ENCODE measurements at places on chromosomes 4 and X.

DNA sequence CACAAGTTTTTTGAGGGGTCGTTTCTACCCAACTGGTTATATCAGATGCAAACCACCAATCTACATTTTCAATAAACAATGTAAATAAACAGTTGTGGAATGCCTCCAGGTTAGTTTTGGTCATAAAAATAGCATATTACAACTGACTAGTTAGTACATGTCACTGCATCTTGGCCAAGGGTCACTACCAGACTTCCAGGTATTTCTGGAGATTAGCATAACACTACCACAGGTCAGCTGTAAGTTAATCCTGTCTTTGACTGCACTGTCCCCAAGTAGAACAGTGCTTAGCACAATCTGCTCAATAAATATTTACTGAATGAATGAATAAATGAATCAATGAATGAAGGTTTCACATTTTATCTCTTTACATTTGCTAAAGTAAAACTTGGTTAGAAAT, 64.4 kb downstream of the TBC1D19 start:
- no peak for DNase-seq

- no peak for DNase-seq
Observed at GRCh38 chr4:81776794-81777193, 305.1 kb upstream of the RASGEF1B start.

GRCh38 chr4:78650106-78651024, 98.8 kb downstream of the ANXA3 start:
- DNase-seq: no peak

DNA sequence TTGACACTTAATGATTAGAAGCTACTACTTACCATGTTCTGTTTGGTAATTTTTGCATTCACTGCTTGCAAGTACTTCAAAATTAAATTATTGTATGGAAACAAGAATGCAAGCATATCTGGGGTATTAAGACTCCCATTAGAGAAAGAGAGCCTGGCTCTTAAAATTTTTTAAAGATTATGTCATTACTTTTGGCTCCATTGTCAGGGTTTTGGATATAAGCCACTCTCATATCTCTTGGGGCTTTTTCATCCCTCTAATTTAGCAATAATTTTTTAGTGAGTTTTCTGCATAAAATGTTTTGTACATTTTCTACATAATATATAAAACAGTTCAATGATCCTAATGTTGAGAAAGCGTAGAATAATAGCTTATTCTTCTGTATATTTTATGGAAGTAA, 49.4 kb downstream of the SLC9A6 start:
- no peak for DNase-seq

DNA sequence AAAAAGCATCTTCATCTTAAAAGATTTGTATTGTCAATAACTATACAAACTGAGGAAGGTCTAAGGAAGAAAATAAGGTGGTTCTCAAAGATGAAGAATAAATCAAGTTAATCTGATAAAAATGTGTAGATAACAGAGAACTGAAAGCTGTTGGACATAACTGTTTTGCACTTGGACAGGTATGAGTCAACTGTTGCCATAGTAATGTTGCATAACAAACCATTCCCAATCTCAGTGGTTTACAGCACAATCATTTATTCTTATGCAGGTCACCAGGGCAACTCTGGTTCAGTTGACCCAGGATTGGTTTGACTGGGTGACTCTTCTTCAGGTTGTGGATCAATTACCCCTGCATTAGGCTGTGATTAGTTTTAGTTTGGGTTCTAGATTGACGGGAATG, 2197.7 kb downstream of the ARAP2 start:
- DNase-seq: no peak

DNA sequence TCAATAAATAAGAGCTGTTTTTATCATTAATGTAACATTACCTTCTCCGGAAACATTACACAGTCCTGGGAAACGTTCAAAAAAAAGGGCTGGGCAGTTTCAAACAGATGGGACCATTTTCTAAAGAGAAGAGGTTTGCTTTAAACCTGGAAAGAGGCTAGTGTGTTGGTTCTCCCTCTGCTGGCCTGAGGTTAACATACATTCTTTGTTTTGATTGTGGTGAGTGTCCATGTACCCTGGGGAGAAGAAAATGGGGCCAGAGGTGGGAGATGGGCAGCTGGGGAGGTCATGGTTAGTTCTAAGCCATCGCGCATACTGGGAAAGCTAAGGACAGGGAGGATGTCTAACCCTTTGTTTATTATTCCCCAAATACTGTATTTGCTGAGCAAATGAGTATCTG, 194.7 kb downstream of the CPEB2 start:
- DNase-seq: no peak

DNA sequence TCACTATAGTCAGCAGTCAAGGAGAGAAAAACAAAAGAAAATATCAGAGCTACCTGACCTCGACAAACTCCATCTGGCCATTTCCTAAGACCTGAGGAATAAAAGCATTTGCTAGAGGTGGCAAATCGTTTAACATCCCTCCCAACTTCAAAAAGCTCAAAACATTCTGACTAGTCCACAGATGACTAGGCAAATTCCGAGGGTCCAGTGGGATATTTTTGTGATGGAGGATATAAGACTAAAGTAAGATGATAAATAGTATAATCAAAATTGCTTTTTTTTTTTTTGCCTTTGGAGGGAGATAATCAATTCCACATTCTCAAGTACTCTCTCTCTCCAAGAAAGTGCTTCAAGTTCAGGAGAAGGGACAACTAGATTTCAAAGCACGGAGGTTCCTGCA, 119.1 kb upstream of the ETNPPL start:
- no peak for DNase-seq

- DNase-seq: no peak
Observed at GRCh38 chr4:103008875-103009729, 10.4 kb downstream of the SLC9B1 start.

DNA sequence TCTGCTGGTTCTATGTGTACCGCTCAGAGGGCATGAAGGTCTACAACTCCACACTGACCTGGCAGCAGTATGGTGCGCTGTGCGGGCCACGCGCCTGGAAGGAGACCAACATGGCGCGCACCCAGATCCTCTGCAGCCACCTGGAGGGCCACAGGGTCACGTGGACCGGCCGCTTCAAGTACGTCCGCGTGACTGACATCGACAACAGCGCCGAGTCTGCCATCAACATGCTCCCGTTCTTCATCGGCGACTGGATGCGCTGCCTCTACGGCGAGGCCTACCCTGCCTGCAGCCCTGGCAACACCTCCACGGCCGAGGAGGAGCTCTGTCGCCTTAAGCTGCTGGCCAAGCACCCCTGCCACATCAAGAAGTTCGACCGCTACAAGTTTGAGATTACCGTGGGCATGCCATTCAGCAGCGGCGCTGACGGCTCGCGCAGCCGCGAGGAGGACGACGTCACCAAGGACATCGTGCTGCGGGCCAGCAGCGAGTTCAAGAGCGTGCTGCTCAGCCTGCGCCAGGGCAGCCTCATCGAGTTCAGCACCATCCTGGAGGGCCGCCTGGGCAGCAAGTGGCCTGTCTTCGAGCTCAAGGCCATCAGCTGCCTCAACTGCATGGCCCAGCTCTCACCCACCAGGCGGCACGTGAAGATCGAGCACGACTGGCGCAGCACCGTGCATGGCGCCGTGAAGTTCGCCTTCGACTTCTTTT, 32.2 kb downstream of the WFS1 start:
- no peak for DNase-seq

GRCh38 chrX:144681501-144681900, 565.8 kb upstream of the SPANXN1 start:
- DNase-seq: no peak

DNA sequence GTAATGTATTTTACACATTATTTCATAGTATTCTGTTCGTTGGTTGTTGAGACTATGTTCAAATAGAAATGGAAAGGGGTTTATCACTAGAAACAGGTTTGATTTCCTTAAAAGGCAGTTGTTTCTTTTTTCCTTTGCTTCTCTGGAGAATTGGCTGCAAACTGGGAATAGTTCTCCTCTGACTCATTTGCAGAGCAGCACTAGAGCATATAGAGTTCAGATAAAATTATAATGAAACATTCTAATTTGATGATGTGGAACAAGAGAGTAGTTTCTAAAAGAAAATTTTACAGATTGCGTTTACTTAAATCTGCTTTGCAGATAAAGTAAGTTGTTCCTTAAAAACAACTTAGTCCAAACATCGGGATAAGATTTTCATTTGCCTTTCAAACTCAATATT, 29.7 kb downstream of the SYNPO2 start:
- DNase-seq: no peak

DNA sequence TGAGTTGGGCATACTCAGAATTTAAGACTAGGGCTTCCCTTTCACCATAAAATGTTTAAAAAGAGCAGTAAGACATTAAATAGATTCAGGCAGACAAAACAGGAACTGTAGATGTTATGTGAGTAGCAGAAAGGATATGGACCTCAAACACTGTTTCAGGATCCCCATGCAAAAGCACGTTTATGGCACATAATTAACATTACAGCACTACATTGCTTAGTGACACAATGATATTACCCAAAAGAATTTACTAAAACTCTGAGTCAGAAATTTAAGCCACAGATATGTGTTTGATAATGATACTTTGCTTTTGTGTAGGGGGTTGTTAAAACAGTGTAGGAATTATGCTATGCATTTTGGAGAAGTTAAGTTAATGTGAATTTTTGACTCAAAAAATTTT, 266.3 kb downstream of the PDGFC start:
- DNase-seq: no peak

DNA sequence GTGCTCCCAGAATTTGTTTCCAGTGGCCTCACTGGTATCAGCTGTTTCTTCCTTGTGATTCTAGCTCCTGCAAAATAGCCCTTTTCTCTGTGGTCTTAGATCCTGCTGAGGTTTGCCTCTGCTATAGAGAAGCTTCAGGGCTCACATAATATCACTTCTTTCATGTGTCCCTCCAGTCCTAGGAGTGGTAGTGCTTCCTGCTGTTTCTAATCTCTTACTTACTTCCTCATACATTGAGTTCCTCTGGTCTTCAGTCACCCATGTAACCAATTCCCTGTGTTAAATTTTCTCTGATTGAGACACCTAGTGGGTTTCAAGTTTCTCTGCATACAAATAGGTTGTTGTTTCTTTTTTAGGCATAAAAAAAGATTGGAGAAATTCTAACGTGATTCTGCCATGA, 1567.9 kb downstream of the ARAP2 start:
- DNase-seq: no peak

- DNase-seq: no peak
Observed at GRCh38 chrX:39907964-39908661, 189.6 kb downstream of the BCOR start.

DNA sequence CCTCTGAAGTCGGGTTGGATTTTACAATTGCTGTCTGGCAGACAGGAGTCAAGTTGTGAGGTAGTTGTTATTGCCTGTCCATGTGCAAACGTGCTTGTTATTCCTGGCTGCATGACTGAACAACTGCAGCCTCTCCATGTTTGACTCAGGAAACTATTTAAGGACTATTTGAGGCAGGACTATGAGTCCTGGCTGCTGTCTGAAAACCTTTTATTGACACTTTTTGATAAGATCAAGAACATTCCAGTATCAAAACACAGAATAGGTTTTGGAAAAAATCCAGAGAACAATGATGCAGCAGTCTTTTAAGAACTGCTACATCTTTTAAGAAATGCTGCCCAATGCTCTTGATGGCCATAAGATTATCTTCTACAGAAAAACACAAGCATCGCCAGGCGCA, 10.0 kb upstream of the SPRY1 start:
- DNase-seq: no peak

DNA sequence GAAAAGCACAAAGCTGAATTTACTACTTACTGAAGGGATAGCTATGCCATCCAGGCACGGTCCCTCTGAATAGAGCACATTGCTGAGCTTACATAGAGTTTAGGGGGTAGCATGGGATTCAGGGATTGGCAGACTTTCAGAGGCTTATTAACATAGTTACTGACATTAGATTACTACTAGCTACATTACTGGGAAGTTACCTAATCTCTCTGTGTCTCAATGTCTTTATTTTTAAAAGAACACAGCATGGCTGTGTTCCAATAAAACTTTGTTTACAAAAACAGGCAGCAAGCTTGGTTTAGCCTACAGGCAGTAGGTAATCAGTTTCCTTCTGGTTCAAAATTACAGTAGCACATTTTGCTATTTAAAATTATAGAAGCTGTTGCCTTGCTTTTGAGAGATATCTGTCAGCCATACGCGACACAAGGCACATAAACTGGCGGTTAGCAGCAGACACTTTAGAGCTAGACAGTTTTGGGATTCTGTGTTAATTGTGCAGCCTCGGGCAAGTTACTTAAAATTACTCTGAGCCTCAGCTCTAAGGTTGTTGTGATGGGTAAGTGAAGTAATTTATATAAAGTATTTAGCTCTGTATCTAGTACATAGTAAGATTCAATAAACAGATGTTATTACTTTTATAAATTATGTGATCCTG, 6.9 kb downstream of the KLHL8 start:
- DNase-seq: no peak

DNA sequence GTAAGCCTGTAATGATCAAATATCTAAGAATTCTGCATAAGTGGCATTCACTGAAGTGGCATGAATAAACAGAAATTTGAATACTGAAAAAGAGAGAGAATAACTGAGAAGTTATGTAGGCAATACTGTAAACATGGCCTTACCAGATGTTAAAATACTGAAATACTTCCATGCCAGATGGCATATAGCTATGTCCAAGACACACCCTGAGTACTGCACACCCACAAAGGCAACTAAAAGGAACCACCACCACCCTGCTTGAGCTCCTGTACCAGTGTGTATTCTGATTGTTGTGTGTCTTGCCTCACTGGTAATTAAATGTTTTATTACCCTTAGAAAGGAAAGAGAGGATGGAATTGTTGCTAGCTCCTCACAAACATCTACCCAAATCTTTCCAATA, 192.1 kb downstream of the ADAMTS3 start:
- DNase-seq: no peak

- no peak for DNase-seq
Observed at GRCh38 chr4:140330311-140330900, 43.0 kb upstream of the SCOC start.

- DNase-seq: no peak
Observed at GRCh38 chrX:100647739-100648138, 3.7 kb downstream of the SRPX2 start.

DNA sequence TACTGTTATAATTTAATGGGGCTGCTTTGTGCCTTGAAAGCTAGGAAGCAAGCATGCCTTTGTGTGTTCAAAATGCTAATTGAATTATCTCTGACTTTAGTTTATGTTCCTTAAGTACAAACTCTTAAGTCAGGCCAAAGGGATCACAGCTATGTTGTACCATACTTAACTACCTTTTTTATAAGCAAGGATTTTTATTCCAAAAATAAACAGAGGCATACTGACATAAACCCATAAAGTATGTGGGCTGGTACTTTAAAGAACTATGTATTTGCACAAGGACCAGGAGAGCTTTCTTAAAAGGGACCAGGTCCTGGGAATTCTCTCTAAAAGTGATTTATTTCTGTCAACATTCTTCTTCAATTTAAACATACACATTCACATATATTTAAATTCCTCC, 57.8 kb upstream of the HCCS start:
- DNase-seq: no peak

DNA sequence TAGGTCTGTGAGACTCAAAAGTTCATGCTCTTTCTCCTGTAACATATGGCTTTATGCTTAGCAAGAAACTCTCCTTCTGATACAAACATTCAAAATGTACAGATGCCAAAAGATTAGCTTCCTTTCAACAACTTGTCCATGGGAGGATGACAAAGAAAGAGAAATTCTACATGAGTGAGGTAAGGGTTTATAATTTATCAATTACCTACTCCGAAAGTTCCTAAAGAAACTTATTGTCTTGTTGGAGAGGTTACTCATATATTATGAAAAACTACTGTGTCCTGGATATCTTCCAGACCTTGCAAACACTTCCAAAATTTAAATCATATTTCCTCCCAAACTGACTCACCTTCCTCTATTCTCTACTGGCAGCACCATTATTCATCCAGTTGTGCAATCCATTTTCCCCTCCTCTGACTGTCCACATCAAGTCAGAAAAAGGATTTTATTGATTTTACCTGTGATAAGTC, 65.1 kb downstream of the ENPEP start:
- DNase-seq: no peak

GRCh38 chr4:185219551-185220344, 10.3 kb downstream of the SNX25 start:
- no peak for DNase-seq
